ENCODE measurements at places on chromosomes 5 and 9.

GRCh38 chr5:89011778-89012711 is 129.1 kb upstream of the MEF2C start:
- DNase-seq, result no peak

- DNase-seq, result no peak
Observed at GRCh38 chr9:103821115-103821514, 273.0 kb upstream of the SMC2 start.

DNA sequence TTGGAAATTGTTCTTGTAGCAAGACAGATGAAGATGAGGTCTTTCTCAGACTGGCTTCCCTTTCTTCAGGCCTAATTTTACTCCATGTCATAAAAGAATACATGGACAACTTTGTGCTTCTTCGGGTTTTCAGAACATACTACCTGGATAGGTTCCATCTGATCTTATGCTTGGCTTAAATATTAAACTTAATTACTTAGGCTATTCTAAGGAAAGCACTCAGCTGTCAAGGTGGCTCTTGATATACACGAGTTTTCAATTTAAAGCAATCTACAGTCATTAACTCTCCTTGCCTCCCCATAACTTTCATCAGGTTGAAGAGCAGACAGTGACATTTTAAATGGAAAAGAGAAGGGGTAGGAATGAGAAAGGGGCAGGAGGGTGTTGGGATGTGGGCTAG is 9.5 kb upstream of the PPP3R2 start:
- DNase-seq, result no peak

DNA sequence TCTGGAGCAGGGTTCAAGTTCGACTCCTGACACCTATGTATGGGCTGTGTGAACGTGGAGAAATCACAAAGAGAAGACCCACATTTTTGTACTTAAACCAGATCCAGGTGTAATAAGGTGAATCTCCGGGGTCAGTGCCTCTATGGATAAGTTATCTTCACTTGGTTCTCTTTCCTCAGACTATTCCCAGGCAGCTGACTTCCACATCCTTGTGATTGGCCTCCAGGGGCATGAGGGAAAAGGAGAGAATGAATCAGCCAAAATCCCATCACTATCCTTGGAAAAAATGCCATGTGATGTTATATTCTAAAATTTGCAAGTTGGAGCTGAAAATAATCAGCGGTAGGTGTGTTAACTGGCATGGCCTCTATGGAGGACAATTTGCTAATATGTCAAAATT is 37.2 kb downstream of the ZNF622 start:
- DNase-seq, result no peak

- no peak for DNase-seq
Observed at GRCh38 chr5:143011585-143011984, 241.4 kb downstream of the ARHGAP26 start.

DNA sequence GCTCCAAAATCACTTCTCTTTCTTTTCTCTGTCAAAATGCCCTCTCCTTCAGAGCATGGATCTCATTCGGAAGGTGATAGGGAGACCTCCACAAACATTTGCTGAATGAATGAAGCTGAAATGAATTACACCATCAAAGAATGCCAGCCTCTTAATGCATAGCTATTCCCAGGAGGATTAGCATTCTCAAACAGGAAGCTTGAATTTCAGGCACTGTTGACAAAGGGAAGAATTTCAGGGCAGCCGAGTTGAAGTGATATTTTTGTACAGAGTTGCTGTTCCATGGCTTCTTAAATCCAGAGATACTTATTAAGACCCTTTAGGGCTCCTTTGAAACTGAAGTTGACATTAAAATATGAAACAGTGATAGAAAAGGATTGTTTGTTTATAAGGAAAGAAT is 18.8 kb downstream of the HBEGF start:
- no peak for DNase-seq

- DNase-seq, result no peak
Observed at GRCh38 chr5:129748913-129749880, 1.3 kb downstream of the MINAR2 start.

- no peak for DNase-seq
Observed at GRCh38 chr5:96919754-96920197, 16.1 kb upstream of the LNPEP start.

GRCh38 chr9:112032009-112032408 is 135.4 kb downstream of the UGCG start:
- DNase-seq, result no peak

DNA sequence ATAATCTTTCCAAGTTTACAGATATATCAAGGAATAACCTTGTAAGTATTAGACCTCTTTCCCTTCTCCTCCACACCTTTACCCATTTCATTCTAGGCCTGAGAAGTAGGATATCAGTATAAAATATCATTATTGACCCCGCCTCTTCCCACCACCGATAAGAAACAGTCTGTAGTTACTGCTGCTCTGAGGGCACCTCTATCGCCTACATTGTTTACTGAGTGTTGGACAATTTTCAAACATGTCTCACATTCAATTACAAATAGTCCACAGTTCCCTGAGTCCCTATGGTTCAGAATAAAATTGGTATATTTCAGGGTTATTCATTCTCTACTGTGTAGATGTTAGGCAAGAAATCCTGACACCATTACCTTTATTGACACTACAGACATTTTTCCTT is 73.4 kb downstream of the TEK start:
- no peak for DNase-seq

GRCh38 chr9:95270790-95271189 is 46.7 kb downstream of the FANCC start:
- DNase-seq, result no peak

DNA sequence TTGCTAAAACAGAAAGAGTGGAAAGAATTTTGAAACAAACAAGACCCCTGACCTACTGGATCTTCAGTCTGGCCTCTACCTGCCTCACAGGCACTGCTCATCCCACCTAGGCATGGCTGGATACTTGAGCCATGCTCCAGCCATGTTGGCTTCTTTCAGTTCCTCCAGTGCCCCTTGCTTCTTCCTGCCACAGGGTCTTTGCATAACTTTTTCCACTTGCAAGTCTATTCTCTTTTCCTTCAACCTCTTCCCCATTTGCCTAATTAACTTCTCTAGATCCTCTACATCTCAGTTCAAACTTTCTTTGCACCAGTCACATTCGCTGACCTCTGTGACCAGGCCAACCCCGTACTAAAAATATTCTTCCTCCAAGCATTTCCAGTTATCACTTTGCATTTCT is 50.4 kb downstream of the STARD4 start:
- DNase-seq, result no peak

Data from amniotic stem cell (primary cell).